ENCODE measurements at places on chromosomes 7 and 10. TPM values are rescaled to one million over a fixed set of nuclear protein-coding genes. Genes with fewer than 3 reads are reported as not detected.

Gene PODXL
- polyA plus RNA-seq, result 26.9 TPM

Gene MCM7
- 93.8 TPM for polyA plus RNA-seq

DNA sequence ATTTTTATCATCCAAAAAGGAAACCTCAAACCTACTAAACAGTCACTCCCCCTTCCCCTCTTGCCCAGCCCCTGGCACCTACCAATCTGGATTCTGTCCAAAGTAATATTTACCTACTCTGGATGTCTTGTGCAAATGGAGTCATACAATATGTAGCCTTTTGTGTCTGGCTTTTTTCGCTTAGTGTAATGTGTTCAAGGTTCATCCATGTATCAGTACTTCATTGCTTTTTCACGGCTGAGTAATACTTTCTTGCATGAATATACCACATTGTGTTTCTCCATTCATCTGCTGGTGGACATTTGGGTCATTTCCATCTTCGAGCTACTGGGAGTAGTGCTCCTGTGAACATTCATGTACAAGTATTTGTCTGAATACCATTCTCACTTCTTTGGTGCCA, 113.6 kb downstream of the EEPD1 start:
- H3K27me3 ChIP-seq, result no peaks in the 10 kb centered on the region
- no peak overlapping the region for H3K4me3 ChIP-seq
- no peak overlapping the region for H3K27ac ChIP-seq
- peaks cover 4% of the 10 kb centered on the region for H3K4me1 ChIP-seq

DNA sequence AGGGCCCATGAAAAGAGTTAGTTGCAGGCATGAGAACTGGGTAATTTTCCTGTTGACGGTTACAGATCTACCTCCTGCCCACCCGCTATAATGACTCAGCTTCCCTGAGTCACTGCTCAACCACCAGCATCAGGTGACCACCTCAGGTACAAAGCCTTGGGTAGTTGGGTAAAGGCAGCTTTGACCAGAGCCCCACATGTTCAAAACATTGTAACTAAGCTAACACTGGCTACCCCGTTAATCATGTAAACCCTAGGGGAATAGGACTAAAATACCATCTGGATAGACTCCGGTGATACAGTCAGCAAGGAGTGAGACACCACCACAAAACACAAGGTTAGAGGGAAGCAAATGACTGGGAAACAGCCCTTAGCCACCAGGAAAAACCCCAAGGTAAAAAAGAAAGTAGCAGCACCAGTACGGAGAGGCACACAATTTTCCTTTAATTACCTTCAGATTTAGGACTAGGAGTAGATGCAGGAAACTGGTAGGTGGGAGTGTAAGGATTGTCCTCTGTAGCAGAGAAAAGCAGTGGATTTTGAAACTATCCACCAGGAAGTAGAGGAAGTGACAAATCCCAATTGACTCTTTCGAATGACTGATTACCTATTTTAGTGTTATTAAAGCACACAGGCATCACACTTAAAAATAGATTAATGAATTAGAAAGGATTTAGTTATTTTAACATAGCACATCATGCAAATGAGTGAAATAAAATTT, 103.5 kb upstream of the PDLIM1 start:
- H3K4me1 ChIP-seq, result no peaks in the 10 kb centered on the region
- peaks cover 42% of the 10 kb centered on the region for H3K36me3 ChIP-seq
- no peak for DNase-seq

GRCh38 chr7:85392326-85392725, 205.5 kb upstream of the SEMA3D start:
- H3K4me1 ChIP-seq, result no peaks in the 10 kb centered on the region
- DNase-seq, result peak; percentile 22
- H3K27ac ChIP-seq, result no peak overlapping the region
- H3K27me3 ChIP-seq, result no peaks in the 10 kb centered on the region
- H3K4me3 ChIP-seq, result no peak overlapping the region
- H3K36me3 ChIP-seq, result no peaks in the 10 kb centered on the region
